ENCODE measurements at places on chromosomes 11 and 22.
A peak's percentile ranks its signal among the peaks of the same experiment; 100 is the strongest.

DNA sequence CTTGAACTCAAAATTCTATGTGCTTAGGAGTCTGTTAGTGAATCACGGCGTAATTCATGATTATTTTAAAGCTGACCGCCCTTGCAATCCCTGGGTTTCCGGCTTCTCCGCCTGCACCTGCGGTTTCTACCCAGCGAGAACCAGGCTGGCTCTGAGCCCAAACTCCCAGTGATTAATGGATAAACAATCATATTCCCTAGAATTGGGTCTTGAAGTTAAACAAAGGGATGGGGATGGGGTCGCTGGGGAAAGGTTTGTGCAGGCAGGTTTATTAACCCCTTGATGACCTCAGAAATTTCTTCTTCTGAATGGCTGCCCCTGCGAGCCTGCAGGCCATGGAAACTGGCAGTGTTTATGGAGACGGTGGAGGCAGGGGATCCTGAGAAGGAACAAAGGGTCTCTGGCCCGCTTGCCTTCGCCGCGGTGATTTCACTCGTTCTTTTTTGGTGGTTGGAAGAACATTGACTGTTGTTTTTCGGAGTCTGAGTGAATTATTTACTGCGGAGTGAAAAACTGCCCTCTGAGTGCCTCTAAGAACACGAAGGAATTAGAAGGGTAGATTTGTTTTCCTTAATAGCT lies 1000.3 kb downstream of the BRD1 start:
- no peak for DNase-seq

DNA sequence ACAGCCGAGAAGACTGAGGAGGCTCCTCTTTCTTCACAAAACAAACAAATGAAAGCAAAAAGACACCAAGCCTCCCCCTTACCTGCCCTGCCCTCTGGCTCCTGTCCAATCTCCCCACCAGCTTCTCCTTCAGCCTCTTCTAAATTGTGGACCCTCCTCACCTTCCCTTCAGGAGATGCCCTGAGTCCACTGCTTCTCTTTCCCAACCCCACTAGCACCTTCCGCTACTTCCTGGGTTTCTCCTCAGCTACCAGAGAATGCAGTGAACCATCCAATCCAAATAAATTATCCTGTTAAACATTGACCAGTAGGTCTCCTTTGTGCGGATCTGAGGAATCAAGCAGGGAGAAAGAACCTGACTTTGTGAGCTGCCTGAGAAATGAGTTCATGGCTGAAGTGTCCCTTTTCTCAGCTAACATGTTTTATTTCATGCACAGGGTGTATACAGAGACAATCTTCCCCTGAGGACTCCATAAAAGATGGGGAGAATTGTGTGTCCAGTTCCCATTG lies 63.2 kb upstream of the VPREB1 start:
- peak; percentile 82 for DNase-seq

- DNase-seq = no peak
These were observed 80.0 kb upstream of the TIMP3 start for GRCh38 chr22:32721328-32722180.

DNA sequence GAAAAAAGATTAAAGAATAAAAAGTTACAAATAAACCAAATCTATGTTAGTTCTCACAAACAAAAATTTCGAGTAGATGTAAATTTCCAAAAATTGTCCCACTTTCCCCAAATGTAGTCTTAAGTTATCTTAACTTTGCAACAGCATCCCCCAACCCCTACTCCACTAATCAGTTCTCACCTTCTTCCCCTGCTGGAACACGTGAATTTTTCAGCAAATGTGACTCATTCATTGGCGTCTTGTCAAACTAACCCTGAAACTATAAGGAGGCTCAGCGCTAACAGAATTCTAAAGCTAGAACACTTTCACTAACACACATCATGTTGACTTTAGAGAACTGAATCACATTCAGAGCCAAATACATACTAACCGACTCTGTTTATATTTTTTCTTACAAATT lies 46.1 kb downstream of the PHF21A start:
- DNase-seq = peak; percentile 51

GRCh38 chr11:44785856-44786607 lies 59.3 kb downstream of the TSPAN18 start:
- DNase-seq = no peak

GRCh38 chr11:62406034-62406433 lies 12.8 kb upstream of the SCGB1A1 start:
- DNase-seq = no peak

GRCh38 chr22:17237038-17237668 lies 17.9 kb upstream of the ADA2 start:
- no peak for DNase-seq

- no peak for DNase-seq
These were observed 418.0 kb downstream of the SHANK2 start for GRCh38 chr11:70834277-70834940.

- no peak for DNase-seq
These were observed 69.2 kb downstream of the GDPD4 start for GRCh38 chr11:77232242-77232641.
